ENCODE measurements at places on chromosomes 13 and 19.

GRCh38 chr13:30006246-30006645 is 155.8 kb upstream of the UBL3 start:
- no peak for DNase-seq

DNA sequence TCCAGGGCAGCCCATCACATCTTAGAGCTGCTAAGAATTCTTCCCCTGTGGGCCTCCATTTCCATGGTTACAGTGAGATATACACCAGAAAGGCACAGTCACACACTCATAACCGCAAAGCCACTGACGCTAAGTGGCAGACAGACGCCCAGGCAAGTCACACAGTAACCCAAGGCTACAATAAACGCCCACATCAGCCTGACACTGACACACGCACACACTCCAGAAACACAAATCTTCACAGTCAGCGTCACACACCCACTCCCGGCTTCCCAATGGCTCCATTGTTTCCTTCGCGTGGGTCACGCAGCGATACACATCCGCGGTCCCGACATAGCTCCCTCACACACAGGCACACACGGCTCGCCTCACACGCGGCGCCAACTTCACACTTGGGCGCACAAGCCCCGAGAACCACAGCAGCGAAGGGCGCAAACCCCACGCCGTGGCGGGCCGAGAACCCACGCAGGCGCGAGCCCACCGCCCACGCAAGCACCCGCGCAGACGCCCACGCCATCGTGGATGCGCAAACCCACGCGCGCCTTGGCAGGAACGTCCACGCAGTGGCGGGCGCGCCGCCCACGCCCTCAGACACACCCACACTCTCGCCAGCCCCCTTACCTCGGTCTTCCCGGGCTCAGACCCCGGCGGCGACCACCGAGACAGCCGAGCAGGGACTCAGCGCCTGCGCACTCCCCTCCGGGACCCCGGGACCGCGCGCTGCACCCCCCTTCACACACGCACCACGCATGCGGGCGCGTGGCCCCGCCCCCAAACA is at the start of gene ZNF667:
ZNF667 (minus strand) TSS at position 695 of the 778 bp plus-strand sequence. CDS start 14,975 bp downstream, outside the sequence.
- peak; percentile 49 for DNase-seq

- DNase-seq = peak; percentile 69
Observed at GRCh38 chr19:7340959-7341837, 7.5 kb upstream of the ARHGEF18 start.

DNA sequence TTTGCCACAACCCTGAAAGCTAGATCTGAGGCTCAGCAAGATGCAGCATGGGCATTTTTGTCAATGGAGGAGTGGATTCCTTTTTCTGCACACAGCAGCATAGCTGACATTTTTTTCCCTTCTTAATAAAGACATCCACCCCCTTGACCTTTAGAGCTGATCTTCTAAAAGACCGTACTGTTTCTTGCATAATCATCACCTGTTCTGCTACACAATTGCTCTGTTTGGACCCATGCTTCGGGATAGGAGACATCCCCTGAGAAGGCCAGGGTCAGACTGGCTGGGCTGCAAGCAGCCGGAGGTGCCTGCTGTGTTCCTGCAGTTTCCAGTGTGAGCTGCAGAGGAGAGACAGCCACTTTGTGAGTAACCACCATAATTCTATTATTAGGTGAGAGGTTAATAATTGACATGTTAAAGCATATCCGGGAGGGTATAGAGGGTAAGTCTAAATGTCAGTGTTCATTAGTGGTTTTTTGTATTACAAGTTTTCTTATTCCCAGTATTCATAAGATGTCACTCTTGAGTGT is 108.5 kb upstream of the C1QTNF9B start:
- no peak for DNase-seq

DNA sequence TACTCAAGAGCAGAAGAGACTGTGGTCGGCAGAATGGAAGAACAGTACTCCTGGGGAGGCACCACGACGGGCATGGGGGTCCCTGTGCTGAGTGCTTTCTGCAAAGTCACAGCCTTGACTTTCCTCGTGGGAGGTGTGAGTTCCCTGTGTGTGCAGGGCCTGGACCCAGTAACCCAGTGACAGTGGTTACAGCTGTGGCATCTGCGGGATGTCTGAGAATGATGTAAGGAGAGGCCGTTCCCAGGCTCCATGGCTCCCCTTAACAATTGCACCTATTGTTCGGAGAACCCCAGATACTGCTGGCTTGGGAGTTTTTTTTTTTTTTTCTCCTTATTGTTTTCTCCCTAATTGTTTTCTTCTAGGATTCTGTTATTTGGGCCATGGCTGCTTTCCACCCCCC is 5.1 kb upstream of the NANOS2 start:
- no peak for DNase-seq

DNA sequence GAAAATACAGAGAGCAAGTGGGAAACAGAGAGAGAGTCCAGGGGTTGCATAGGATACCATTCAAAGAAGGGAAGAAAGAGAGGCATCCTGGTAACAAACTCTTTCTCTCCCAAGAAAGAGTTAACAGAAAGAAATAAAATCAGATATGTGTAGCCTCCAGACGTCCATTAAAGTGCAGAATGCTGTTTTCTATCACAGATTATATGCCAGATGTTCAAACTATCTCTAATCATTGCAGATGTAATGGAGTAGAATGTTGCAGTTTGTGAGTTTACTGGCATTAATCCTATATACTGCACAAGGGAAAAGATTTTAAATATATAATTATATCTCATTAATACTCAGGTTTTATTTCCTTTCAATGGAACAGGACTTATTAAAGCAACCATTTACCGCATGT is 369.4 kb downstream of the ZNF536 start:
- DNase-seq = no peak

GRCh38 chr13:101522607-101523006 is 70.1 kb downstream of the ITGBL1 start:
- no peak for DNase-seq

DNA sequence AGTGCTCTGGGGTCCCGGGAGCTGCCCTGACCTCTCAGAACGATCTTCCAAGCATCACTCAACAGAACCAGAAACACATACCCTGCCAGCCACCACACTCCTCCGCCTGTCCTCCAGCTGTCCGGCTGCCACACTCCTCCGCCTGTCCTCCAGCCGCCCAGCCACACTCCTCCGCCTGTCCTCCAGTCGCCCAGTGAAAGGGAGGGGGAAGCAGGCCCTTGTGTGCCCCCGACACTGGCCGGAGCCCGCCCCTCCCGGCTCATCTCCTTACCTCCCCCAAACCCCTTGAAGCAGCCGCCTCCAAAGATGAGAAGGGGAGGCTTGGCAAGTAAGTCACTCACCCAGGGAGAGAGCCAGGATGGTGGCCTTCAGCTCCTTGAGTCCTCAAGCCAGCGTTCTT is 40.2 kb downstream of the STK24 start:
- DNase-seq = no peak

GRCh38 chr13:37074703-37075102 is 15.2 kb upstream of the SUPT20H start:
- peak; percentile 50 for DNase-seq

GRCh38 chr19:41203371-41203770 is 10.4 kb downstream of the CYP2S1 start:
- DNase-seq = no peak

DNA sequence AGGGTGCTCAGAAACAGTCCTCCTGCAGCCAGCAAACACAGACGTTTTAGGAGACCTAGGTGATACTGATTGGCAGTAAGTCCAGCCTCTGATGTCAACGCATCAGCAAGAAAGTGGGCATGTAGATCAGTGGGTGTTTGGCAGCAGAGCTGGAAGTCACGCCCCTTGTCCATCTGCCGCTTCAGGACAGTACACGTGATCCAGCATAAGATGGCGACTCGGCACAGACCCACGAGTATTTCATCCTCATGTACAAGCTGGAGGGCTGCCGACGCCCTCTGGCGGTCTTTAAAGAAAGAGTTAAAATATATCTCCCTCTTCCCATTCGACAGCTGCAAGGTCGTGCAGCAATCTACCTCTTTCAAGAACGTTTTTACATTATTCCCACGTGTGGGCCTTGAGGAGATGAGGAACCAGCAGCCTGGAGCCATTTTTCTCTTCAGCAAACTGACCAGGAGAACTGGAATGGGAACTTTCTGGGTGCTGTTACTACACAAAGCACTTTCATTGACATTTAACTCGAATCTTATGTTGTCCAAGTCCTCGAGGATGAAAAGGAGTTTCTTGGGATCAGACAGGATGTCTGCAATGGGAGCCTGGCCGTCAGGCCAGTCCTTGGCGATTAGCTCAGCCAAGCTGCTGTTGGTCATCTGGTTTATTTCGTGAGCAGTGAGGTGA is 22.3 kb downstream of the NLRP11 start:
- peak; percentile 3 for DNase-seq

DNA sequence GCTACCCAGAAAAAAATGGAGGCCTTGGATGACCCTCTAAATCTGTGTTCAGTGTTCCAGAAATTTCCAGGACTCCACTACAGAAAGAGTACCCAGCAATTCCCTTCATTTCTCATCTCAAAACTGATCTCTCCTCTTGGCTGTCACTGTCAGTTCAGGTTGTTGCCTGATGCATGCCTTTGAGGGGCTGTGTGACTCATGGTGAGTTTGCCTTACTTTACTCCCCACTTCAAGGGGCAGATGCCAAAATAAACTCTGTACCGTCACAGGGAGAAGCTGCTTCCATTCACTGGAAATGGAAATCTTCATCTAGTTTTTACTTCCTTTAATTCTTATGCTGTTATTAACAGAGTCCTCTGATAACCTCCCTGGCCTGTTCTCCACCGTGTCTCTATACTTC is 1075.0 kb downstream of the DIAPH3 start:
- peak; percentile 72 for DNase-seq

DNA sequence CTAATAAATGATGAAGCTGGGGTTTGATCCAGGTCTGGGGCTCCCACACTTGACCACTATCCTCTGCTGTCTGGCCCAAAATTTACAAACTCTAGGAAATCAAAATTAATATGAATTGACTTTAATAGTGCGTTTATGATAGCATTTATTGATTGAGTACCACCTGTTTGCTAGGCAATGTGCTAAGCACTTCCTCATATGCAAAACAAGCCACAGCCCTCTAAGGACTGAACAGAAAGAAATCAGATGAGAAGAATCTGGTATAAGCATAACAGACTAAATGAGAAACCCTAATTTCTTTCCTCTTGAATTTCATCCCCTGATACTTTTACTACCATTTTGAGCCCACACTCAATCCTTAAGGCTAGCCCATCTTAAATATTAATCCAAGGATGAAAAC is 6.6 kb upstream of the MLNR start:
- no peak for DNase-seq

Measured in fibroblast of skin of right quadriceps (primary cell).